ENCODE measurements at places on chromosomes 2 and 18.

DNA sequence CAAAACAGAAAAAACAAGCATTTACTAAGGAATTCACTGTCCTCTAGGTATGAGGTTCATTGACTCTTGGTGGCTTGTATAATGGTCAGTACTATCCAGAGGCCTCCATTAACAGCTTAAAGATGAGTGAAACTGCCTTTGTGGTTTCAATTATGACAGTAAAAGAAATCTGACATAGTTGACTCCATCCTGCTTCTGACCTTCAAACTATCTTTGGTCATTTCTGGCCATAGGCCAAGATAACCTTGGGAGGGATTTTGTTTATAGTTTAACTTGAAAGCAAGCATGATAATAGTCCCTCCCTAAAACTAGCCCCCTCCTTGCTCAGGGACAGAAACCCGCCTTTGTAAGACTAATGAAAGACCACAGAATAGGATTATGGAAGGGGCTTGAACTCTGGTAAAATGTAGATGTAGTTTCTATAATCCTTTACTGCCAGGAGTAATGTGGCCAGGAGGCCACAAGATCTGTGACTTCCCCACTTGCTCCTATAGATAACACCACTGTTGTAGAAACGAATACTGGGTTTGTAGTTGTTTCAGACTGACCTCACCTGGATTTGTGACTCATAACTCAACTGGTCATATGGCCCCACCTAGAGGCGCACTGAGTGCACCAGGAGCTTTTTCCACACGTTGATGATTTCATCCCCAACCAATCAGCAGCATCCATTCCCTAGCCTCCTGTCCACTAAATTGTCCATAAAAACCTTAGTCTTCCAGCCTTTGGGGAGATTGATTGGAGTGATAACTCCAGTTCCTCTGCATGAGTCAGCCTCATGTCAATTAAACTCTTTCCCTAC is 8.6 kb upstream of the PLEKHM3 start:
- DNase-seq: no peak
- H3K4me1 ChIP-seq: peaks cover 6% of the 10 kb centered on the region
- no peak overlapping the region for H3K27ac ChIP-seq
- no peaks in the 10 kb centered on the region for H3K27me3 ChIP-seq
- H3K36me3 ChIP-seq: no peaks in the 10 kb centered on the region

GRCh38 chr2:64362562-64363026 is 91.4 kb upstream of the LGALSL start:
- H3K4me1 ChIP-seq: peaks cover 14% of the 10 kb centered on the region
- peaks cover 19% of the 10 kb centered on the region for H3K27me3 ChIP-seq
- no peaks in the 10 kb centered on the region for H3K36me3 ChIP-seq
- no peak for DNase-seq
- H3K4me3 ChIP-seq: no peak overlapping the region
- H3K27ac ChIP-seq: no peak overlapping the region

DNA sequence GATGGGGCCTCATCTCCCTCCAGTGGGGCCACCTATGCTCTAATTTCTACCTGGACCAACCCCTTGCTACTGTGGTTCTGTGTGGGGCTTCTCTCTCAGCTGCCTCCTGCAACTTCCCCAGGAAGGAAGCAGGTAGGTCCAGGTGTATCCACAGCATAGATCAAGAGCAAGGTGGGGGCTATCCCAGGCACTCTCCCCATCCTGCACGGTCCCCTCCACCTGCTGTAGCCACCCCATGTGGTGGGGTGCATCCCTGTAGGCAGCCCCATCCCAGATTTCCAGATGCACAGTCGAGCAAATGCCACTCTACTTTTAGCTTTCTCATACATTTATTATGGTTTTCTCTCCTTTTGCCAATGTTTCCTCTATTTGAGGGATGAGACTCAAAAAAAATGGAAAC is 156.1 kb downstream of the FBXO15 start:
- no peaks in the 10 kb centered on the region for H3K36me3 ChIP-seq
- H3K27ac ChIP-seq: no peak overlapping the region
- H3K4me1 ChIP-seq: no peaks in the 10 kb centered on the region
- peaks cover 3% of the 10 kb centered on the region for H3K27me3 ChIP-seq

- H3K27me3 ChIP-seq: peaks cover 7% of the 10 kb centered on the region
- no peaks in the 10 kb centered on the region for H3K36me3 ChIP-seq
- peaks cover 7% of the 10 kb centered on the region for H3K4me1 ChIP-seq
- H3K27ac ChIP-seq: no peak overlapping the region
Observed at GRCh38 chr2:100844514-100844913, 24.6 kb downstream of the NPAS2 start.

- no peak overlapping the region for H3K4me3 ChIP-seq
- H3K36me3 ChIP-seq: peaks cover 87% of the 10 kb centered on the region
- H3K27ac ChIP-seq: no peak overlapping the region
- H3K4me1 ChIP-seq: peaks cover 40% of the 10 kb centered on the region
- DNase-seq: no peak
- no peaks in the 10 kb centered on the region for H3K27me3 ChIP-seq
Observed at GRCh38 chr18:26071020-26071419, 19.4 kb downstream of the SS18 start.

DNA sequence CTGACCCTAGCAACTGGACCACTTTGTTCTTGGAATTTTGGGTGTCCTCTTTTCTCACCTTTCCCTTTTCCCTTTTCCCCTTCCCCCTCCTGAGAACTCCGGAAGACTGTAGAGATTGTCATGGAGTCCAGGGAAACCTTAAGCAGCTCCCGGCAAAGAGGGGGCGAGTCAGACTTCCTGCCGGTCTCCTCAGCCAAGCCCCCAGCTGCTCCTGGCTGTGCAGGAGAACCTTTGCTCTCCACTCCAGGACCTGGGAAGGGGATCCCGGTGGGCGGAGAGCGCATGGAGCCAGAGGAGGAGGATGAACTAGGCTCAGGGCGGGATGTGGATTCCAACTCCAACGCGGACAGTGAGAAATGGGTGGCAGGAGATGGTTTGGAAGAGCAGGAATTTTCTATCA is 20.5 kb downstream of the SETBP1 start:
- H3K4me1 ChIP-seq: peaks cover 25% of the 10 kb centered on the region
- peaks cover 3% of the 10 kb centered on the region for H3K36me3 ChIP-seq
- no peak for DNase-seq
- H3K27me3 ChIP-seq: peaks cover 5% of the 10 kb centered on the region
- no peak overlapping the region for H3K27ac ChIP-seq
- no peak overlapping the region for H3K4me3 ChIP-seq

Data from activated T-cell treated with anti-CD3 and anti-CD28 coated beads, Interleukin-2, amount 50 U/mL, for 24 hours (primary cell).